NCI-H774 (cell line): ENCODE measurements at places on chromosomes 3 and 15.
A peak's percentile ranks its signal among the peaks of the same experiment; 100 is the strongest.

DNA sequence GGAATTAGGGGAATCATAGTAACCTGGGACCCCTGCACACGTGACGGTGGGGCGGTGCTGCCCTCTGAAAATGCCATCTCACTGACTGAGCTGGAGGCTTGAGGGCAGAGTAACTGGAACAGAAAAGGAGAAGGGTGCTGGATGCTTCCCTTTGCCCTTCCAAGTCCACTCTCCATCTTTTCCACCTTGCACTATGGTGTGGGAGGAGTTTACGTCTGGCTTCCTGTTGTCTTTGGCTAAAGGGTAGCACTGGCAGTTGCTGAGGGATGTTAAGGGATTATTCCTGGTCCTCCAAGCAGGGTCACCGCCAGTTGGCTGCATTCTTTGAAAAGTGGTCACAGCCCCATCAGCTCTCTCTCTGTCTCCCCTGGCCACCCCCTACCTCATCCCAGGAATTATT is 129.4 kb upstream of the SNTN start:
- DNase-seq: no peak

DNA sequence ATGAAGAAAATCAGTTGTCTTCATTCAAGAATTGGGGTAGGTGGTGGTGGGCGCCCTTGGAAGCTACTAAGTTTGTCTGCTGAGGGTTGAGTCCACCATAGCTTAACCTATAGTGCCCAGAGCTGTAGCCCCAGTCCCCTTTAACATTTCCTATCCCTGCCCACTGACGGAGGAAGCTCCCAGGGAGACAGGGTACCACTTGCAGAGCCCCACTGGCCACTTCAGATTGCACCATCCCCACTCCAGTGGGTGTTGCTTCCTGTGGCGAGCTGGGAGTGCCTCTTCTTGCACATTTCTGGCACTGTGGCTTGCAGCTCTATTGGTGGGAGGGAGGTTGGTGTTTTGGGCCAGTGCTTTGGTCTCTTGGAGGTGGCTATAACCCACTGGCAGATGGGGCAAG is 2.7 kb downstream of the PXYLP1 start:
- DNase-seq: no peak

DNA sequence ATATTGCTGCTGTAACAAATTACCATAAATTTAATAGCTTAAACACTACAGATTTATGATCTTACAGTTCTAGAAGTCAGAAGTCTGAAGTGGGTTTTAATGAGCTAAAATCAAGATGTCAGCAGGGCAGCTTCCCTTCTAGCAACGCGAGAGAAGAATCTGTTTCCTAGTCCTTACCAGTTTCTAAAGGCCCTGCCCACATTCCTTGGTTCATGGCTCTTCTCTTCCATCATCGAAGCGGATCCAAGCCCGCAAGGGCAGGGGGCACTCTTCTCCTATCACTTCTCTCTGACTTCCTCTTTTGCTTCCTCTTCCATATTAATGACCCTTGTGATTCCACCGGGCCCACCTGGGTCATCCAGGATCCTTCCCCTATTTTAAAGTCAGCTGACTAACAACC is 16.1 kb downstream of the MINDY4B start:
- DNase-seq: no peak

DNA sequence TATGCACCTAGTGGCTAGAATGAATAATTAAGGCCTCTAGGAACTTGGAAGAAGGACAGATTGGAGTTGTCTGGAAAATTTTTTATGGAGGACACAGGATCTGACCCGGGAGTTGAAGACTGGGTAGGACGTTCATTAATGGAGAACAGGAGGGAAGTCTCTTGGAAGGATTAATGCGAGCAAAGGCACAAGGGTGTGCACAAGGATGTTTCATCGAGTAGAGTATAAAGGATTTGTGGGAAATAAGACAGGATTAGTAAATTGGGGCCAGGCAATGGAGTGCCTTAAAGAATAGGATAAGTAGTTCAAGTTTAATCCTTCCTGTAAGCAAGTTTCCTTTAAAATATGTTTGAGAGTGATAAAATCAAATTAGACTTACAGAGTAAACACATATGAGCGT is 14.6 kb downstream of the LMOD3 start:
- no peak for DNase-seq

GRCh38 chr3:123113889-123114450 is 47.1 kb downstream of the PDIA5 start:
- no peak for DNase-seq

GRCh38 chr15:56832125-56832524 is 86.3 kb upstream of the TCF12 start:
- DNase-seq: no peak

DNA sequence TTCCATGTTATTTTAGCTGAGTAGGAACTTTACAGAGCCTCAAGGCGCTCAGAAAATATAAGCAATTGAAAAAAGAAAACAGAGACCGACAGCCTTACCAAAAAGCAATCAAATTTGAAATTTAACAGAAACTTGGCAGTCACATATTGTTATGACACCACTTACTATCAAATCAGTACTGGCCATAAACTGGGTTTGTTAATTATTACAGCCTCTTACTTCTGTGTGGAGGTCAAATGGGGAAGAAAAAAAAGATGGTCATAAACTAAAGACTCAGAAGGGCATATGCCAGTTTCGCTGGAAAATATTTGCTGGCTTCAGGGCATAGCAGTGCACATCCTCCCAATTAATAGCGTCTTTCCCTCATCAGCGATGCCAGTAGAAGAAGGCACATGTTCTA is 45.5 kb upstream of the SUCLG2 start:
- no peak for DNase-seq

DNA sequence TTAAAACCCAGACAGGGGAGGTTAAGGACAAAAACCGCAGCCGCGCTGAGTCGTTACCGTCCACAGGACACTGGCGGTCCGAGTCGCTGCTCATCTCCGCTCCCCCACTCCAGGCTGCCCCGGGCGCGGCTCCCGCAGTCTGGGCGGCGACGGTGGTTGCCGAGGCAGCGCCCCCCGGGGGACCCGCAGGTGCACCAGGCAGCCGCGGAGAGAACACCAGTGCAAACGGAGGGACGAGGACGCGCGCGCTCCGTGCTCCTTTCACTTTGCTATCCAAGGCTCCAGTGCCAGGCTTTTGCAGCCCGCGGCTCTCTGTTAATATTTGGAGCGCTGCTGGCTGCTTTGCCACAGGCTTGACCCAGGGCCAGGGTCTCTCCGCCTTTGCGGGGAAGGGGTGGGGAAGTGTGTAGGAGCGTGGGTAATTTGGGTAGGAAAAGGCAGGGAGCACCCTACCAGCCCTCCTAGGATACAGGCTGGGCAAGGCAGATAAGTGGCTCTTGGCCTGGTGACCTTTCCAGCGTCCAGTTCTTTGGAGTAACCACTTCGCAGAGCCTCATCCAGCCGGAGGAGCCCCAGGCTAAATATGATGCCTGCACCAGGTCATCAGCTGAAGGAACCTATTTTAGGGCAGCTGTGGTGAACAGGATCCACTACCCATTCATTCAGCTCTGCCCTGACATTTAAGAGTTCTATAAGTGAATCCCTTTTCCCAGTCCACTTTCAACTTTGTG is at the start of gene GADL1:
GADL1 (minus strand) TSS at position 141 of the 731 bp plus-strand sequence; CDS start at position 94, 47 bp downstream.
- no peak for DNase-seq

DNA sequence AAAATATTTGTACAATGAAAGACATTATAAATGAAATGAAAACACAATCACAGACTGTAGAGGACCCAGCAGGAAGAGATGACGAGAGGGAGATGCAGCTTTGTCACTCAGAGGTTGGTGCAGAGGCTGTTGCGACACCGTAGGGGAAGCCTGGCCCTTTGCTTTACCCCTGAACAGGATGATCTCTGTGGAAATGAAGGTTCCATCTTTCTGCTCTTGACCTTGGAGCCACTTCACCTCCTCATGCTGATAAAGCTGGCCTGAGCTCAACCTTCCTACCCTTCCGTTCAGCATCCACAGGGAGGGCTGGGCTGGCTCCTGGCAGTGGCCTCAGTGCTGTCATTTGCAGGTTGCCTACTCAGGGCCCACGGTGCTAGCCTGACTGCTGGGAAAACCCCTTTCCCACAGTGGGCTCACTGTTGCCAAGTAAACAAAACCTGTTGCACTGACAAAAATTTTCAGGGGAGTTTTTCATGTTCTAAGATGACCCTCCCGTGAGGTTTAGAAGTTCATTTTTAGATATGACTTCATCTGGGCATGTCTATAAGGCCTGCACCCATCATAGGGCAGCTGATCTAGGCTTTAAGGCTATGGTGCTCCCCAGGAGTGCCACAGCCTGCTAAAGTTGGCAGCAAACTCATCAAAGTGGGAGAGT is 3.0 kb upstream of the CD80 start:
- DNase-seq: no peak

- no peak for DNase-seq
Observed at GRCh38 chr3:73389117-73389813, 235.5 kb downstream of the PDZRN3 start.

DNA sequence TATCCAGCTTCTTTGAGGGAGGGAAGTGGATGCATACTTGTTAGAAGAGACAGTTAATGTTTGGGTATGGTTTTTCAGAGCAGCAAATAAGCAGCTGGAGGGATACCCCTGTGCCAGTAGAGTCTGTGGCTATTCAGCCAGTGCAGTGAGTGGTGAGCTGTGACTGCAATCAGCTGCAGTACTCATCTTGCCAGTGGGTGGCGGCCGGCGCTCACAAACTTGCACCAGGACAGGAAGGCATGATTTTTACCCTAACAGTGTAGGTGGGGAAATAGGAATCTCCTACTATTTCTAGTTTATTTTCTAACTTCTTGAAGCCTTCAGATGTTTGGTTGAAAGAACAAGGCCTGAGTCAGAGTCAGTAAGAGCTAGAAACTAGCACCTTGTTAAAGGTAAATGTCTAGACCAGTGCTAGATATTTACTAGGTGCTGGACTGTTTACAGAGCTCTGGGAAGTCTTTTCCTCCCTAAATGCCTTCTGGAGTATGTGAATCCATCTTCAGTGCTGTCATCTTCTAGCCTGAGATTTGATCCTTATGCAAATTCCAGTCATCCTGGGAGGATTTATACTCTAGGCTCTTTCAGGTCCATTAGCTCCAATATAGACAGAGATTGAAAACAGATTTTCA is 23.6 kb downstream of the TIMP4 start:
- peak; percentile 17 for DNase-seq

- no peak for DNase-seq
Observed at GRCh38 chr15:80203361-80203885, 48.6 kb downstream of the CTXND1 start.

DNA sequence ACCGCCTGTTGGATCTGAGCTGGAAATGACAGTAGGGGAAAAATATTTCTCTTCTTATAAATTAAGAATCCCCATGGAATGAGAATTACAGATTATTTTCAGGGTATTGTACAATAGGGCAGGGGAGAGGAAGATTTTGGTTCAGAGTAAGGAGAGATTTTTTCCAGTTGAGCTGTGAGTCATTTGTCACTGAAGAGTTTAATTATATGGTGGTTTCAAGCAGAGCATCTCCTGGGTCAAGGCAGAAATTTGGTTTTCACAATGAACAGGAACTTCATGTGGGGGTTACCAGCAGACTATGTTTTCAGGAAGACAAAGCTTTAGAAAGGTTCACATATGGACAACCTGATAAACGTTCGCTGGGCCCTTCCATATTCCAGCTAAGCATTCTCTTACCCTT is 182.8 kb upstream of the NR2E3 start:
- no peak for DNase-seq

DNA sequence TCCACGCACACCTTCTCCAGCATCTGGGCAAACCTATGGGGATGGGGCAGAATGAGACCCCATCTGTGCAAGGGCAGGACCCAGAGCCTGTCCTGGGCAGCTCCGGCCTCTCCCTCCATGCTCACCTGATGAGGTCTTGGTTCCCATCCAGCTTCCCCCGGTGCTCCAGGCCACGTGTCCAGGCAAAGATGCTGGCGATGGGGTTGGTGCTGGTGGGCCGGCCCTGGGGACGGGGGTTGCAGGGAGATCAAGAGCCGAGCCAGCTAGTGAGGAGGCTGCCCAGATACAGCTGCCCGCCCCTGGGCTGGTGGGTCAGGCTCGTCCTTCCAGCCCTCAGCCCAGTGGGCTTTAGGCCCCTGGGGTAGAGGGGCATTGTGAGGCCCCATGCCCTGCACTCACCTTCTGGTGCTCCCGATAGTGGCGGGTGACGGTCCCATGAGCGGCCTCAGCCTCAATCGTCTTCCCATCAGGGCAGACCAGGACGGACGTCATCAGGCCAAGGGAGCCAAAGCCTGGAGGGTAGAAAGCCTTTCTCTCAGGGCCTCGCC is 17.3 kb downstream of the IDH2 start:
- DNase-seq: no peak

DNA sequence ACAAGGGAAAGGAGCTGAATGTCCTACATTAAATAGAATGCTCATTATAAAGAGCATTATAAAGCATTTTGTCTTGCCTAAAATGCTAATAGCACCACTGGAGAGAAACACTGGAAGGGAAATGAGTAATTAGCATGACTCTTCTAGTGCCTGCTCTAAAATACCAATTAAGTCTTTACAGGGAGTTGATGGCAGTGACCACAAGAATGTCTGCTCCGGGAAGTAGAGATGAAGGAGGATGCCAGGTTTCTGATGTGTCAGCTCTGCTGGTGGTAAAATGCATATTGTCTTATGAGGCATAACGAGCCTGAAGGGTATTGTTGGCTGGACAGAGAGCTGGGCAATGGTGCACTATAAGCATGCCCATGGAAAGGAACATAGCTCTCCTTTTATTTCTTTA is 49.5 kb downstream of the MYLK start:
- no peak for DNase-seq

GRCh38 chr3:36944641-36945270 is at the start of gene TRANK1:
Gene TRANK1 (minus strand): TSS chr3:36945054. CDS start chr3:36944809, 245 bp downstream.
- DNase-seq: no peak

DNA sequence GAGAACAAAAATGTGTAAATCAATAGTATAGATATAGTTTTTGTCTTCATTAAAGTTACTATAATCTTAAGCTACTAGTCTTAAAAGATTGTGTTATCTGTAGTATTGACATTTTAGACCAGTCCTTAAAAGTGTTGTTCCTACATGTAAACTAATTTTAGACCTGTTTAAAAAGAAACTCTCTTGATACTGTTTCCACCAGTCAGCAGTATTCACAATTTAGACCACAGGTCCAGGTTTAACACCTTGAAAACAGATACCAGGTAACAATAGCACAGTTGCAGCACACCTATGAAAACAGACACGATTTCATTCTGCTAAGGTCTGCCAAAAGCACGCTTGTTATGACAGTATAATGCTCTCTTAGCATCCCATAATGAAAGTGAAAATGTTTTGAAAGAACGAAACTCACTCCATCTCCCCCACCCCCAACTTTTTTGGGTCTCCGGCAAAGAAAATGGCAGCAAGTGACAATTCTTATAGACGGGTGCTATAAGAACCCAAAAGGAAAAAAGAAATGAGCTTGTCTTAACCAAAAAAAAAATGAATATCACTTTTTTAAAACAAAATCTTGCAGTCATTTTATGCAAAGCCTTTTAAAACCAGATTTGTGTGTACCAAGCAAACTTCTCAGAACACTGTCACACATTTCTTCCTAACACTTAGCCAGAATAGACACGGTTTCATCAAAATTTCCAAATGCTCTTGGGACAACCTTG is 1.6 kb downstream of the EIF4E3 start:
- DNase-seq: no peak
